Activated naive CD8-positive, alpha-beta T cell treated with anti-CD3 and anti-CD28 coated beads, Interleukin-2, amount 10 ng/mL, durations not matched to agents 7 days and 5 days (primary cell): ENCODE measurements at places on chromosomes 6 and 20. TPM values are rescaled to one million over a fixed set of nuclear protein-coding genes. Genes with fewer than 3 reads are reported as not detected.

- peak overlapping the region; percentile 81 for H3K27ac ChIP-seq
- H3K4me1 ChIP-seq, result peaks cover 30% of the 10 kb centered on the region
- no peak for DNase-seq
- peaks cover 38% of the 10 kb centered on the region for H3K36me3 ChIP-seq
- H3K4me3 ChIP-seq, result peak overlapping the region; percentile 69
These were observed 12.5 kb upstream of the TREM1 start for GRCh38 chr6:41298785-41299502.

DNA sequence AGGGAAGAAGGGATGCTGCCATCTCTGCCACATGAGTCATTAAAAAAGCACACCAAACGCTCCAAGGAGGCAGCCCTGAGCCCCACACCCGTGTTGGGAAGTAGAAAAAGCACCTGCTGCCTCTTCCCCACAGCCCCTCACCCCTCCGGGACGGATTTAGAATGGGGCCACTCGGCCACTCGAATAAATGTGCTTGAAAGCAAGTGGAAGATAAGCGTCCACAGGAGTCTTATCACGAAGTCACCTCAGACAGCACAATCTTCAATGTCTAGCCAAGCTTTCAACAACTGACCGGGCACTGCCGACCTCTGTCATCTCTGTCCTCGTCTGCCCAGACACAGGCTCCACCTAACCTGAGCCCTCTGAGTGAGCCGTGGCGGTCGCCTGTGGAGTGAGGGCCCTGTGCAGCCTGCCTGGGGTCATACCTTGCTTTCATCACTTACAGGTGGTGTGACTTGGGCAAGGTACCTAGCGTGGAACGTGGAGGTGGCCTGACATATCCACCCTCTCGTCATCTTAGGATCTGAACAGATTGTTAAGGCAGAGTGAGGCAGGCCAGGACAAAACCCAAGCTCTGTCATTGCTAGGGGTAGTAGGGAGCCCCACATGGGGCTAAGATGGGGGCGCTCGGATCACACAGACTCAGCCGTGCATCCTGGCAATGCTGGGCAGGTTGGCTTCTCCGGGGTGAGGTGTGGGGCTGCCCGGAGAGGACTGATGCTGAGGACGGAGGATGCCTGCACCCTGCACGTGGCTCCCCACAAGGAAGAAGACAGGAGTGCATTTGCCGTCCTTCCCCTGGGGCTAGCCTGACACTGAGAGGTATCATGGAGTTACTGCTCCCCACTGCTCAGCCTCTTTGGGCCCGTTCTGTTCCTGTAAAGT, 34.8 kb downstream of the PSMG4 start:
- no peaks in the 10 kb centered on the region for H3K36me3 ChIP-seq
- no peaks in the 10 kb centered on the region for H3K27me3 ChIP-seq
- H3K4me1 ChIP-seq, result no peaks in the 10 kb centered on the region
- DNase-seq, result peak; percentile 17

- peaks cover 10% of the 10 kb centered on the region for H3K4me1 ChIP-seq
- no peak overlapping the region for H3K4me3 ChIP-seq
- H3K36me3 ChIP-seq, result no peaks in the 10 kb centered on the region
- H3K27me3 ChIP-seq, result peaks cover 2% of the 10 kb centered on the region
These were observed 6.1 kb upstream of the ARID1B start for GRCh38 chr6:156771047-156771446.

DNA sequence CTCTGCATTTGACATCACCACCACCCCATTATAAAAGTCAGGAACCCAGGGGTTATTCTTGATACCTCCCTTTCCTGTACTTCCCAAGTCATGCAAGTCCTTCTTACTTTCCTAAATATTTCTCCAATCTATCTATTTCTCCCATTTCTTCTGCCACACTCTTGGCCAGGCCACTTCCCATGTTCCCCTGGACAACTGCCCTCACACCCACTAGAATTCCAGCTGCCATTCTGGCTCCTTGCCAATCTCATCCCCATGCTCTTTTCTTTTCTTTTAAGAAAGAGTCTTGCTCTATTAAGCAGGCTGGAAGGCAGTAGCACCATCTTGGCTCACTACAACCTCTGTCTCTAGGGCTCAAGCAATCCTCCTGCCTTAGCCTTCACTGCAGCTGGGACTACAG, 15.2 kb downstream of the DEFB132 start:
- H3K36me3 ChIP-seq, result peaks cover 6% of the 10 kb centered on the region
- DNase-seq, result no peak
- H3K4me3 ChIP-seq, result no peak overlapping the region
- H3K27ac ChIP-seq, result no peak overlapping the region

DNA sequence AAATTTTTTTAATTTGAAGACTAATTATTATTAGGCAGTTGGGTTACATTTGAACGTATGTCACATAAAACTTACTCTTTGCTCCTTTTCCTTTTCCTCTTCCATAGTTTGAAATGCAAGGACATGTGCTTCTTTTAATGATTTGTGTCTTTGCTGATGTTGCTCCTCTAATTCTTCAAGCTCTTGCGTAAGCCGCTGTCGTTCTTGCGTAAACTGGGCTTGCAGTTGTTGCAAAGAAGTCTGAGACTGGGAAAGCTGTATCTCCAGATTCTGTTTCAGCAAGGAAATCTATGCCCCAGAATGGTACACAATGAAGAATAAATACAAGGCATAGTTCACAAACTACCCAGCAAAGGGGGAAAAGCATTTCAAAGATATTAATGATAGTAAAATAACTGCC, 45.1 kb upstream of the MCM9 start:
- peaks cover 4% of the 10 kb centered on the region for H3K36me3 ChIP-seq
- H3K4me1 ChIP-seq, result peaks cover 2% of the 10 kb centered on the region
- H3K4me3 ChIP-seq, result no peak overlapping the region
- H3K27ac ChIP-seq, result no peak overlapping the region

GRCh38 chr6:83702077-83702476, 6.8 kb downstream of the SNAP91 start:
- H3K4me3 ChIP-seq, result no peak overlapping the region
- no peaks in the 10 kb centered on the region for H3K36me3 ChIP-seq
- no peaks in the 10 kb centered on the region for H3K4me1 ChIP-seq
- DNase-seq, result no peak
- peaks cover 28% of the 10 kb centered on the region for H3K27me3 ChIP-seq
- H3K27ac ChIP-seq, result no peak overlapping the region

DNA sequence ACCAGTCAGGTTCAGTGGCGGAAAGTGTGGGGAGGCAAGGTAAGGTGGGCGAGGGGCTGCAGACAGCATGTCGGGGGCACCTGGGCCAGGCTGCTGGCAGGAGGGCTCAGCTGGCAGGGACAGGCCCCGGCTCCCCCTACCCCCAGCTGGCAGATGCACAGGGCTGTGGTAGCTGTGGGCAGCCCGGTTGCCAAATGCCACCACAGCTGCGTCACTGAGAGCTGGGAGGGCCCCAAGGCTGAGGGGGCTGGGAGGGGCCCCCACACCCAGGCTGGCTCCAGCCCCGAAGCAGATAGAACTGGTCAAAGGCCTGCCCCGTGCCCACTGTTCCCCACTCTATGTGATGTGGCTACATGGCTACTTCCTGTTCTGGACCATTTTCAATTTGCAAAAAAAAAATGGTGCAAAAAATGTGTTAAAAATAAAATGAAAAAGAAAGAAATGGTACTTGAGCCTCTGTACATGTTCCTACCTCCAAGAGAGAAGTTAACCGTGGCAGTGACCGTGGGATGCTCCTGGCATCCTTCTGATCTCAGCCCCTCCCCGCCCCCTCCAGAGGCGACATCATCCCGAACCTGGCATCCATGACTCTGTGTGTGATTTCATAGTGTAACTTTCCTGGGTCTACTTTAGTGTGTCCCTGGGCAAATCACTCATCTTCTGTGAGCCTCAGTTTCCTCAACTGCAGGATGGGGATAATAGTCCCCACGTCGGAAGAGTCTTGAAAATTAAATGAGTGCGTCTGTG, 64.4 kb downstream of the UBE2V1 start:
- H3K4me1 ChIP-seq, result peaks cover 15% of the 10 kb centered on the region
- no peaks in the 10 kb centered on the region for H3K36me3 ChIP-seq
- peak; percentile 54 for DNase-seq
- H3K27me3 ChIP-seq, result peaks cover 8% of the 10 kb centered on the region
- H3K27ac ChIP-seq, result peak overlapping the region; percentile 49

Gene SASH1
- total RNA-seq, result not detected

Gene DBNDD2
- 21.1 TPM for total RNA-seq
